ENCODE measurements at places on chromosomes 6 and 20.
A peak's percentile ranks its signal among the peaks of the same experiment; 100 is the strongest.

DNA sequence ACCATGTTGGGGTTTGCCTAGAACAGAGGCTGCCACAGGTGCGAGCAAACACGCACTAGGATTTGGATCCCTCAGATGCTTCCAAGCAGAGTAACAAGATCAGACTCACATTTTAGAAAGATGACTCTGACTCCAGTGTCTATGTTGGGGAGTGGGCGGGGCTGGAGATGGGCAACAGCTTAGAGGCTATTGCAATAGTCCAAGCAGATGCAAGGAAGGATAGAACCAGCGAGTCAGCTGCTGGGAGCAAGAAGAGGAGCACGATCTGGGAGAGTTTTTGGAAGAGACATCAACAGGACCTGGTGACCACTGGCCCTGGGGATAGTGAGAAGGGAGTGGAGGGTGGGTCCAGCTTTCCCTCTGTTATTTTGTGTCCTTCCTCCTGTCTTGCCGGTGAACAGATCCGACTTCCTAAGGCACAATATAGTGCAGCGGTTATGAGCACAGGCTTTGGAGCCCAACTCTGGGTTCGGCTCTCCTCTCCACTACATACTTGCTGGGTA is 52.7 kb downstream of the FGD2 start:
- DNase-seq, result peak; percentile 50

DNA sequence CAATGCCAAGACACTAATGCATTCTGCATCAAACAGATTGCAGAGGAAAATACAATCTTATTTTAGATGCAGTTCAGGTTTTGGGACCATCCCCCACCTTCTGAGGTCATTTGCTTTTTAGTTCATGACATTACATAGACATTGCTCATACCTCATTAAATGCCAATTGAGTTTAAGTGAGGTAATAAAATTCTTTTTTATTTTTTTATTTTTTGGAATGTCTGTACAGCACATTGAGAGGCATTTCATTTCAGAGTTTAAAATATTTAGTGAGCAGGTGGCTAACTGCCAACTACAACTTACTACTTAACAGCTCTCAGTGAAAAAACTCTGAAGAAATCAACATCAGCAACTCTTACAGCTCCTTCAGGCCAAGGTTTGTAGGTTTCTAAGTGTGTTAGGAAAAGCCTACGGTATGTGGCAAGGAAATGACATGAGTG is 482.2 kb upstream of the RNF217 start:
- DNase-seq, result no peak

DNA sequence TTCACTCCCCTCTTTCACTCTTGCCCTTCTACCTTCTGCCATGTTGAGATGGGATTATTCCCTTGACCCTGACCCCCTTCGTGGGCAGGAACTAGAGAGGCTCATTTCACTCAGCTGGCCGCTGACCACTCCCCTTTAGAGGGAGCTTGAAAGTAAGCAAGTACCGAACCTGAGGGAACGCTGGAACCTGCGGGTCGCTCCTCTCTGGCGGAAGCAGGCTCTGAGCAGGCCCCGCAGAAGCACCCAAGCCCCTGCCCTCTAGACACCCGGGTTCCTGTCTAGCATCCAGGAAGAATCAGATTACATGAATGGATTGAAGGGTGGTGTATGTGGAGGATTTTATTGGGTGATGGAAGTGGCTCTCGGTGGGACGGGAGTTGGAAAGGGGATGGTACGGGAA is 11.9 kb upstream of the MYCT1 start:
- DNase-seq, result no peak

DNA sequence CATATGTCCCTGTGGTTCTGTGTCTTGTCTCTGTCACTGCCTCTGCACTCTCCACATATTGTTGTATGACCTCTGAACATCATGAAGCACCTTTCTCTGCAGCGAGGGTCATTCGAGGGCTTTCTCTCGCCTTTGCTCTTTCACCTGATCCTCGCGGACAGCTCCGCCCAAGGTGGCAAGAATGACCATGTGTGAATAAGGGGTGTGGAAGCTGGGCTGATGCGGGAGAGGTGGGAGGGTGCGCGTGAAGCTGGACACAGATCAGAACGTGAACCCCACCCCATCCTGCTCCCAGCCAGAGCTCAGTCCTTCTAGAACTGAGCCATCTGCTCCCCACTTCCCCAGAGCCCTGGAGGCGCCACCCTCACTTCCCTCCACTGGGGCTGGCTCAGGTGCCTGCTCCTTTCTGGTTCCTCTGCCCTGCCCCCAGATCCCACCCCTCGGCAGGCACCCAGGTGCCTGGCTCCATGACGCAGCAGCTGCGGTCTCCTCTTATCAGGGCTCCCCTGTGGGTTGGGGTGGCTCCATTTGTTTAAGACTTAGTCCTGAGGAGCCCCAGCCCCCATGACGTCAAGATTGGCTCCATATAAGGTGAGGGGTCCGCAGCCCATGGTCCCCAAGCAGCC is at the start of gene MUCL3:
Gene MUCL3, plus strand, starts transcription at position 613 of the 626 bp plus-strand sequence. CDS start 27 bp downstream, outside the sequence.
- DNase-seq, result no peak

DNA sequence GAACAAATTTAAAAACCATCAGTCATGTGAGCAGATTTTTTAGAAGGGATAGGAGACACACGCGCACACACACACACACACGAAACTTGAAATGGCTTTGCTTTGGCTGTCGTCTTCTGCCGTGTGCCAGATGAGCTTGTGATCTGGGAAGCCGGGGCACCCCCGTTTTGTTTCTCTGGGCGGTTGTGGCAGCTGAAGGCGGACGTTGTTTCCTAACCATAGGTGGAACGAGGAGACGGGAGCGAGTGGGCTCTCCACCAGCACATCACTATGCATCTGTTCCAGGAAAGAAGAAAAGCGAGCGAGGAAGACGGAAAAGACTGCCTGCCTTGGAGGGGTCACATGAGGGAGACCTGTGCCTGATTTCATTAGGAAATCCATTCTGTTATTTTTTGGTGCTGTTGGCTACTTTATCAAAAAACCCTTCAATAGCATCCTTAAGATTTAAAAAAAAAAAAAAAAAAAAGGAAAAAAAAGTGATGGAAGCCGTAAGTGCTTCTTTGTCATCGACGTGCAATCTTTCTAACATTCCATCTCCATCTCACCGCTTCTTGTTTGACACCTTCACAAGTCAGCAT is 142.1 kb downstream of the DTNBP1 start:
- DNase-seq, result no peak

GRCh38 chr6:86107985-86108384 is 465.3 kb upstream of the SYNCRIP start:
- no peak for DNase-seq

GRCh38 chr6:168129292-168130167 is 50.5 kb upstream of the FRMD1 start:
- DNase-seq, result no peak

DNA sequence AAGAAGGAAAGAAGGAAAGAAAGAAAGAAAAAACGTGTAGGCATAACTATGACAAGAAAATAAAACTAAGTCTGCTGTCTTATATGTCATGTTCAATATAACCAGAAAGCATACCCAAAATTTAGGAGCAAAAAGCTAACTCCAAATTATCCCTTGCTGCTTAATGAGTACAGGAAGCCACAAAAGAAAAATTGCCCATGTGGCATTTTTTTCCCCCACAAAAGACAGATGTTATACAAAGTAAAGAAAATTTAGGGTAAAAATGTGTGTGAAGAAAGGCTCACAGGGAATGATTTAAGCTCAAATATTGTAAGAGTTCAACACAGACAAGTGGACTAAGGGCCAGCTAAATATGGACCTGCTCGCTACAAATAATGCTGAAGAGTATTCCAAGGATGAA is 263.8 kb downstream of the BTBD9 start:
- no peak for DNase-seq

DNA sequence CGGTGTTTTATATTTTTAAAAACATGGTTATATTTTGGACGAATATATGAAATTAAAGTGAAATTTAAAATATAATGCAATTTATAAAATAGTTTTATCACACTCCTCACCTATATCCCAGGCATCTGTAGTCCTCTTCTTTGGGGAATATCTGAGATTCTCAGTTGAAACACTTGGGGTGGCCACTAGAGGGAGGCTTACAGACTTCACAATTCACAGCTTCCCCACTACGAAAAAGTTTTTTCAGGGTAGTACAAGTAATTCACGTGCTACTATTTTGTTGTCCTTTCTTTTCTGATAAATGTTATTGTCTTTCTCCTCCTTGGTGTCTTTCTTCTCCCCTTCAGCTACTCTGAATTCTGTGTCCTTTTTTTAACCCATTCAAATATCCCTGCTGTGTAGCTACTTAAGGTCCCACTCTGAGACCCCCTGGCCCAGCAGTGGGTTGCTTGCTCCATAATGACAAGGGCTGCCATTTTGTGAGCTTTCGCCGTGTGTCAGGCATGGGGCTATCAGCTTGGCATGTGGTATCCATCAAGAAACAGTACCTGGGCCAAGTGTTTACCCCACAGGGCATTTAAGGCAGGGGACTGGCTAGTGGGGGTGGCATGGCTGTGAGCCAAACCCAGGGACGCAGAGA is 43.6 kb upstream of the PHACTR3 start:
- DNase-seq, result peak; percentile 24

- DNase-seq, result no peak
Measured at GRCh38 chr20:50565383-50565782, 55.2 kb downstream of the PTPN1 start.

GRCh38 chr6:96394727-96395126 is 126.9 kb upstream of the UFL1 start:
- DNase-seq, result no peak

- no peak for DNase-seq
Measured at GRCh38 chr6:8277769-8278168, 157.6 kb downstream of the SLC35B3 start.

DNA sequence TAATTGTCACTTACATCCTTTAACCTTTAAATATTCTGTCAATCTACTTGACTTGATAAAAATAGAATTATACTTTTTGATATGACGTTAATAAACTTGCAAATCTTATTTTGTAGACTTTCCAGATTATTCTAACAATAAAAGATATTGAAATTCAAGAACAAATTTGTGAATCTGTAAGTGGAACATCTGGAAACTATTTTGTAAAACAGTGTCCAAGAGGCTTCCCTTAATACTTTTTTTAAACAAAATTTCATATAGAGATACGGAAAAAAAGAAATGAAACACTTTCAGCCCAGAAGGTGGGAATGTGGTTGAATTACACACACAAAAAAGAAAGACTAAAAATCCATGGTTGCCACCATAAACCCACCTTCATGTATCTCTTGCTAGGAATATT is 174.4 kb downstream of the COL19A1 start:
- no peak for DNase-seq

DNA sequence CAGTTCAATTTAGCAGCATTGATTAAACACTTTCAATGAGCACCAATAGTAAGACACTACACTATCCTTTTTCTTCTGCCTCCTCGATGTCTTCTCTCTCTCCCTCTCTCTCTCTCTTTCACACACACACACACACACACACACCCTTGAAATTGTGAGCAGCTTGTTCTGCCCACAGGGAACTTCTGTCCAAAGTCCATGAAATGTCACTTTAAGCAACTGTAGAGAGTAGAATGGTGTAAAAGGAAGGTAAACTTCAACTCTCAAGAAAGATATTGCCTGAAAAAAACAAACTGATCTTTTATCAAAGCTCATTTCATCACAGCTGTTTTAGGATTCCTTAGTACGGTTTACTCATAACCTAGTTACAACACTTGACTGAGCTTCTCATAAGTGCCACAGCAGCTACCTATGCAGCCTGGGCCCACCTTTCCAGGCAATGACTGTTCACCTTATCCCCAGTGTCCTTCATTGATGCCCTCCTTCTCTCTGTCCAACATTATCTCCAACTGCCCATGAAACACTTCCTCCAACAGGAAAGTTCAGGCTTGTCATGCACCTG is 107.0 kb downstream of the TNFRSF21 start:
- no peak for DNase-seq

- no peak for DNase-seq
Measured at GRCh38 chr6:30901436-30901835, 6.6 kb upstream of the GTF2H4 start.

- DNase-seq, result no peak
Measured at GRCh38 chr6:25359891-25360290, 80.7 kb downstream of the CARMIL1 start.

- DNase-seq, result no peak
Measured at GRCh38 chr6:170095273-170095981, 195.5 kb downstream of the DLL1 start.

- no peak for DNase-seq
Measured at GRCh38 chr6:44784195-44784594, 396.7 kb downstream of the CDC5L start.

DNA sequence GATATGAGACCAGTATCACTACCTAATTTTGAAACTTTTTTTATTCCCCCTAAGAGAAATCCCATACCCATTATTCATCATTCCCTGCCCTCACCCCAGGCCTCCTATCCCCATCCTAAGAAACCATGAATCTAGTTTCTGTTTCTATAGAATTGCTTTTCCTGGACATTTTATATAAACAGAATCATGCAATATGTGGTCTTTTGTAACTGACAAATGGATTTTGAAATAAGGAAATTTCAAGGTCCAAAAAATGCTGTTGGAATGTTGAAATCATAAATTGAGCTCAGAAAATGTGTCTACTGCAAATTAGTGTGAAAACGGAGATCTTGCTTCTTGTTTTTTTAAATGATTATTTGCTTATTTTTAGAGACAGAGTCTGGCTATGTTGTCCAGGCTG is 25.1 kb downstream of the RNF217 start:
- DNase-seq, result no peak

DNA sequence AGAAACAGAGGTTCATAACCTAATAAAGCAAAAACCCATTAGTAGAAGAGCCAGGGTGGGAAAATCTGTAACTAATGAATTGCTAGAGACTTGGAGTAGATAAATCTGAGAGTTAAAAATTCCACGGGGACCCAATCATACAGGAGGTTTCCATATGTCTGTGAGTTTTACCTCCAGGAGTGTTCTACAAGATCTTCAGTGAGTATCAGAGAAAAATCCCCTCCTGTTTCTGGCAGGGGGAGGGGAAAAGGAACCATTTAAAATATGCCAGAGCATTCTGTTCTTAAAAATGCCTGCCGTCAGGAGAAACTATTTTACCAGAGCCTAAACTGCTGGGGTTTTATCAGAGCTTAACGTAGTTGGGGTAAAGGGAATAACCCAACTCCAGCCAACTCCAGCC is 54.0 kb upstream of the PLN start:
- DNase-seq, result no peak

DNA sequence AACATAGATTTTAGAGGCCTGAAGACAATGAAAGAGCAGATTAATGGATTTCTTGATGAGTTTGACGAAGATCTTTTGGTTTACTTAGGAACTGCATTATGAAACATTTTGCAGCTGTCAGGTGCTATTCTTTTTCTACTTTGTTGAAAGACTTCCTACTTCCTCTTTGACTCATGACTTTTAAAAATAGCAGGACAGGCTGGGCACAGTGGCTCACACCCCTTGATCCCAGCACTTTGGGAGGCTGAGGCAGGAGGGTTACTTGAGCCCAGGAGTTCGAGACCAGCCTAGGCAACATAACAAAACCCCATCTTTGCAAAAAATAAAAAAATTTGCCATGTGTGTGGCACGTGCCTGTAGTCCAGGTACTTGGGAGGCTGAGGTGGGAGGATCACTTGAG is 52.0 kb downstream of the ITCH start:
- no peak for DNase-seq

Measured in ELR (cell line).